ENCODE measurements at places on chromosomes 4 and X.

- DNase-seq: no peak
Observed at GRCh38 chrX:154121961-154122360, 22.1 kb upstream of the OPN1LW start.

DNA sequence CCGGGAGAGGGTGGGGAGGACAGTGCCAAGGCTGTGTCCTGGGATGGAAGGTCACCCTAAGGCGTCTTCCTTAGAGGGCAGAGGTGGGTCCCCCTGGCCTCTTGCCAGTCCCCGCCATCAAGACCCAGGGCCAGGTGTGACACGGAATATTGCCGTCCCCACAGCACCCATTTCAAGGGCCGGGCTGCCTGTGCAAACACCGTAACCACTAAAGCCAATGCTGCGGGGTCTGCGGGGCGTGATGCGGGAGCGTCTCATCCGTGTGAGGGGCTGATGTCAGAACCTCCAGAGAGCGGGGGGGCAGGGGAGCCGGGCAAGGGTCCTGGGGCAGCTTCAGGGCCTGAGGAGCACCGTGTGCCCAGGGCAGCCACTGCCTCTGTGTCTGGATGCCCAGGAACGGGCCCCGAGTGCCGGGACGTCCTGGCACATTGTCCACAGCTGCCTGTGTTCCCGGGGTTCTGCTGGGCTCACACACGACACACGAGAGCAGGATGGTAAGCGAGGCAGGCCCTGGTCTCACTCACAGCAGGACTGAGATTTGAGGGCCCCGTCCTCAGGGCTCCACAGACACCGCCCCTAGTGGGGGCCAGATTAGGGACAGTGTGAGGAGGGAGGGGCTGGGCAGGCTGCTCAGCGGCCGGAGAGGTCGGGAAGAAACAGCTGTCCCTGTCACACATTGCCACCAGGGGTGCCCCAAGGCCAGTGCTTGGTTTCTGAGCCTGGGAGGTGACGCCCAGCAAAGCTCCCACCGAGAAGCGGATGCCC is 29.2 kb downstream of the NKX1-1 start:
- DNase-seq: no peak

GRCh38 chr4:2036866-2037265 is 22.3 kb upstream of the NAT8L start:
- DNase-seq: no peak

DNA sequence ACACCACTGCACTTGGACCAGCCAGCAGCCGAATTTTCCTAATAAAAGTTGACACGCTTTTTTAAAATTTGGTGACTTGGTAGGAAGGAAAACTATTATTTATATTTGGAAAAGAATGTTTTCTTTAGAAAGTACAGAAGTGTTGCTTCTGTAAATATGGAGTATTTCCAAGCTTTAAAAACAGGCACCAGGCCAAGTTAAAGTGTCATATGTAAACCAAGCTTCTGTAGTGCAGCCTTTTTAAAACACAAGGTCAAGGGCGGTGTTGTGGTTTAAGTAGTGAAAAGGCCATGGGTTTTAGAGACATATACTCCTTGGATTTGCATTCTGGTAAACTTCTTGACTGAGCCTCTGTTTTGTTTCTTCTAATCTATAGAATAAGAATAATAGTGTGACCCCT is 62.7 kb downstream of the TRIM2 start:
- DNase-seq: no peak

- DNase-seq: no peak
Observed at GRCh38 chrX:85836868-85837267, 210.5 kb downstream of the CHM start.

DNA sequence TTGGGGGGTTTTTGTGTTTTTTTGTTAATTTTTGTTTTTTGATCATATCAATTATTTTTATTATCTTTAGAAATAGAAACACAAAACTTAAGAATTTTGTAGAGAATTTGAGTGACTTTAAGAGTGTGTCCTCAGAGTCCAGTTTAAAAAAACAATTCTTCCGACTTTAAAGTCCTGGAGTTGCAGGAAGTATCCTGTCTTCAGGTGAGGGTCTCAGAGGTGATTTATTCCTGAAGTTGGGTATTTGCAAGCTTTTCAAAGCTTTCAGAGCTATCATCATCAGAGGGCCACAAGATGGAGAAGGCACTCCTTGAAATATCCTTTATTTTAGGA is 23.0 kb downstream of the TLR10 start:
- no peak for DNase-seq

- DNase-seq: no peak
Observed at GRCh38 chr4:147916351-147916750, 184.5 kb downstream of the ARHGAP10 start.

GRCh38 chrX:42242004-42242403 is 318.6 kb upstream of the CASK start:
- DNase-seq: no peak

GRCh38 chr4:31365006-31365690 is 645.0 kb downstream of the PCDH7 start:
- no peak for DNase-seq

DNA sequence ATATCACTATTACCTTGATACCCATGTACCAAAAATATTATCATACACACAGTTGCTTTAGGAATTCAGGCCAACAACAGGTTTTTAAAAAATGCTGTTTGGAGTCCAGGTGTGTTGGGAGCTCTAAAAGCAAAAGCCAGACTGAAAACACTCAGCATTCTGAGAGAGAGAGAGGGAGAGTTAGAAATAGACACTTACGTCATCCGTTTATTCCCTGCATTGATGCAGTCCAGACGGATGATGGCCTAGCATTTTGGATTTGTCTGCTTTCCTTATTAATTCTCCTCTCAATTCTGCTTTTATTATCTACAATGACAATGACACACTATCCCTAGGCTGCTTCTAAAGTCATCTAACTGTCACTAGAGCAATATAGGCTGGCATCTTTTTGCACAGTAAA is 358.3 kb upstream of the BOD1L1 start:
- no peak for DNase-seq

DNA sequence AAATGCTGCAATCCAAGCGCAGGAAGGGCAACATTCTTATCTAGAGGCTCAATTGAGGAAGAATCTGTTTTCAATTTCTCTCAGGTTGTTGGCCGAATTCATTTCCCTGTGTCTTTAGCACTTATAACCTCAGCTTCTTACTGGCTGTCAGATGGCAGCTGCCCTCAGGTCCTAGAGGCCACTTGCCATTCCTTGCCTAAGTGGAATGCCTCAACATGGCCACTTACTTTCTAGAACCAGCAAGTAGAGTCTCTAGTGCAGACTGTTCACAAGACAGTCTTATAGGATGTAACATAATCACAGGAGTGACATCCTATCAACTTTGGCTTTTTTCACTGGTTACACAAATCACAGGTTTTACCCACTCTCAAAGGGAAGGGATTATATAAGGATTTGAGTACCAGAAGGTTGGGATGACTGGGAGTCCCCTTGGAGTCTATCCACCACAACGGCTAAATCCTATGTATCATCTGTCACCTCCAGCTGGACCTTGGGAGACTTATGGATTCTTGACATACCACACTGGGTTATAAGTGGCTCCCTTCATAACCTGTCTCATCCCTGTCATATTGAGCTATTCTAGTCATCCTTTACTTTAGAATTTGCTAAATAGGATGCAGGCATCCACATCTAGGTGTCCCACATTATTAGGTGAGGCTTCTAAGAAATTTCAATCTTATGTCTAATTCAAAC is 297.9 kb upstream of the CTSO start:
- no peak for DNase-seq

- no peak for DNase-seq
Observed at GRCh38 chr4:36385951-36386571, 104.6 kb downstream of the DTHD1 start.

- DNase-seq: no peak
Observed at GRCh38 chr4:83731609-83732008, 195.7 kb downstream of the GPAT3 start.
